ENCODE measurements at places on chromosomes 2 and 18. TPM values are rescaled to one million over a fixed set of nuclear protein-coding genes. Genes with fewer than 3 reads are reported as not detected.

The ERFE gene
- polyA plus RNA-seq = 7.0 TPM

The BMP10 gene
- polyA plus RNA-seq = not detected

The NMUR1 gene
- polyA plus RNA-seq = 0.51 TPM

The L3MBTL4 gene
- polyA plus RNA-seq = 5.3 TPM

The CYB5A gene
- polyA plus RNA-seq = 308 TPM
